Activated T-helper 17 cell treated with anti-CD3 and anti-CD28 coated beads, Interleukin-2, amount 50 U/mL, for 72 hours (primary cell): ENCODE measurements at places on chromosomes 1 and 21. TPM values are rescaled to one million over a fixed set of nuclear protein-coding genes. Genes with fewer than 3 reads are reported as not detected.
A peak's percentile ranks its signal among the peaks of the same experiment; 100 is the strongest.

DNA sequence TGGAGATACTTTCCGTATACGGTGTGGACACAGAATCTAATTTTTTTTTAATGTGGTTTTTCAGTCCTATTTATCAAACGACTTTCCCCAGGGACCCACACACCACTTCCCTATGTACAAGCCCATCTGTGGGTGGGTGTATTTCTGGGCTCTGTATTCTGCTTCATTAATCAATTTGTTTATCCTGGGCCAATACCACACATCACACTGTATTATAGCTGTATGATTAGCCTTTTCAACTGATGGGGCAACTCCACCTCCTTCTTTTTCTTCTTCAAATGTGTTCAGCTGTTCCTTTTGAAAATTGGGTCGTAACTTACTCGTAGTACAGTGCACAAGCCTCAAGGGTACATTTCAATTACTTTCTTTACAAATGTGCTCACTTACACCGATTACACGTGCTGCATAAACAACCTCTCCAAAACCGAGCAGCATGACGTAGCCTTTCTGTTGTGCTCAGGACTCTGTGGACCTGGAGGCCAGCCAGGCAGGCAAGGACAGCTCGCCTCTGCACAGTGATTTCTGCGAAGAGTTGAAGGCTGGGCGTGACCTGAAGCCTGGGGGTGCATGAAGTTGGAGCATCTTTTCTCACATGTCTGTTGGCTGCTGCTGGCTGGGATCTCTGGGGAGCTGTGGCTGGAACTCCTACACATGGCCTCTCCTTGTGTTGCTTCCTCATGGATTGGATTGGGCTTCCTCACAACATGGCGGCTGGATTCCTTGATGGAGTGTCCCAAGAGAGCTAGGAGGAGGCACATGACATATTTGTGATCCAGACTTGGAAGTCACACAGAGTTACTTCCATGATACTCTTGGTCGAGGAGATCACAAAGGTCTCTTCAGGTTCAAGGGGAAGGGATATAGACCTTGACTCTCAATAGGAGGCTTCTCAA is 126.5 kb downstream of the CRYAA start:
- no peak for ATAC-seq
- H3K36me3 ChIP-seq = no peaks in the 10 kb centered on the region
- no peak overlapping the region for H3K27ac ChIP-seq
- H3K4me3 ChIP-seq = no peak overlapping the region

DNA sequence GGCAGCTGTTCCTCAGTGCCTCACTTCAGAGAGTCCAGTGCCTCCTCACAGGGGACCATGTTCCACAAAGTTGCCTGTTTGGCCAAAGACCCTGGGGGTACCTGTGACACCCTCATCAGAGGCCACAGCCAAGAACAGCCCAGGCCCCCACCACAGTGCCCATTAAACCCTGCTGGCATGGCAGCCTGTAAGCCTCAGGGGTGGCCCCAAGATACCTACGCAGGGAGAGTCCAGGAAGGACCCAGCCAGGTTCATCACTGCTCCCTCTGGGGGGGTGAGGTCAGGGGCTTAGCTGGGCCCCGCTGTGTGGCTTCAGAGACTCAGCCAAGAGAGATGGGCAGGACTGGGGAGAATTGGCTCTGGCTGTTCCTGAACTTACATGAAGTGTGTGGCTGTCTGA is 19.1 kb upstream of the PRDM16 start:
- H3K4me3 ChIP-seq = no peak overlapping the region
- H3K36me3 ChIP-seq = no peaks in the 10 kb centered on the region
- no peak for ATAC-seq
- H3K27ac ChIP-seq = no peak overlapping the region
- H3K4me1 ChIP-seq = no peaks in the 10 kb centered on the region

DNA sequence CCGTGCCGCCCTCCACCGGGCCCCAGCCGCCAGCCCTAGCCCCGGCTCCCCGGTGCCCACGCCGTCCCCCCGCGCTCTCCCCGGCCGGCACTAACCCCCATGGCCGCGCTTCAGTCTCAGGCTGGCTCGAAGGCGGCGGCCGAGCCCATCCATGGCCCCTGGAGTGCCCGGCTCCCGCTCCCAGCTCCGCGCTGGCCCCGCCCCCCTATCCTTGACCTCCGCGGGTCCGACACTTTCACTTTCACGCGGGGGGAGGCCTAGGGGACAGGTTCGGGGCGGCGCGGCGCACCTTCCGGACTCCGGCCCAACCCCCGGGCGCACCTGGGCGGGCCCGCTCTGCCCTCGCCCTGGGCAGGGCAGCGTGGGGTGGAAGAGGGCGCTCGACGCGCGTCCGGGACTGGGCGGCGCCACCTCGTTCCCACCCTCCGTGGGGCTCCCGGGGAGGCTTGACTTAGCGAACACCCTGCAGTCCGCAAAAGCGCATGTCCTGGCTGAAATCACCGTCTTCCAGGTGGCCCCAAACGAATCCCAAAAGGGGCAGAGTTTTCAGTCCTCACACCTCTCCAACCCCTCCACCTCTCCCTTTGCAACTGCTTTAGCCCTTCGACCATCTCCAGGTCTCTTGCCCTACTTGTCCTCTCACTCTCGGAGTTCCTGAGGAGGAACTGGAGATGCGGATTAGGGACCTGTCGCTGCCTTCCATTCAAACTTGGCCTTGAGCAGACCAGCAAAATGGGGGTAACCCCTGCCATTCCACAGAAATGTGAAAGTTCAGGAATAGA is 3.9 kb upstream of the DENND2D start:
- H3K36me3 ChIP-seq = peaks cover 12% of the 10 kb centered on the region
- peak overlapping the region; percentile 29 for H3K27ac ChIP-seq
- peak; percentile 53 for ATAC-seq
- H3K4me3 ChIP-seq = peak overlapping the region; percentile 94
- no peaks in the 10 kb centered on the region for H3K27me3 ChIP-seq
- peaks cover 37% of the 10 kb centered on the region for H3K4me1 ChIP-seq

- no peaks in the 10 kb centered on the region for H3K36me3 ChIP-seq
- no peaks in the 10 kb centered on the region for H3K27me3 ChIP-seq
- H3K4me1 ChIP-seq = no peaks in the 10 kb centered on the region
- H3K4me3 ChIP-seq = no peak overlapping the region
These were observed 104.1 kb downstream of the DISP1 start for GRCh38 chr1:222918801-222919477.

PPIAL4G gene
- total RNA-seq = 0.40 TPM

LDLRAD2 gene
- not detected for total RNA-seq
